ENCODE measurements at places on chromosomes 12 and 14.

- no peaks in the 10 kb centered on the region for H3K27me3 ChIP-seq
- no peak overlapping the region for H3K27ac ChIP-seq
- DNase-seq = no peak
- H3K4me3 ChIP-seq = no peak overlapping the region
- no peaks in the 10 kb centered on the region for H3K36me3 ChIP-seq
These were observed 104.8 kb downstream of the PDE3A start for GRCh38 chr12:20473133-20473532.

- H3K4me1 ChIP-seq = no peaks in the 10 kb centered on the region
- no peak overlapping the region for H3K4me3 ChIP-seq
- no peak overlapping the region for H3K27ac ChIP-seq
- no peaks in the 10 kb centered on the region for H3K27me3 ChIP-seq
- H3K36me3 ChIP-seq = no peaks in the 10 kb centered on the region
These were observed 82.3 kb downstream of the SLC38A4 start for GRCh38 chr12:46743456-46743855.

GRCh38 chr12:125424909-125425308 is 359.7 kb downstream of the AACS start:
- no peaks in the 10 kb centered on the region for H3K4me1 ChIP-seq
- DNase-seq = no peak
- H3K4me3 ChIP-seq = no peak overlapping the region
- no peaks in the 10 kb centered on the region for H3K27me3 ChIP-seq
- no peaks in the 10 kb centered on the region for H3K36me3 ChIP-seq

GRCh38 chr14:98912655-98913054 is 359.3 kb downstream of the BCL11B start:
- no peaks in the 10 kb centered on the region for H3K4me1 ChIP-seq
- no peak for DNase-seq
- no peak overlapping the region for H3K4me3 ChIP-seq
- H3K27ac ChIP-seq = no peak overlapping the region
- H3K36me3 ChIP-seq = no peaks in the 10 kb centered on the region

DNA sequence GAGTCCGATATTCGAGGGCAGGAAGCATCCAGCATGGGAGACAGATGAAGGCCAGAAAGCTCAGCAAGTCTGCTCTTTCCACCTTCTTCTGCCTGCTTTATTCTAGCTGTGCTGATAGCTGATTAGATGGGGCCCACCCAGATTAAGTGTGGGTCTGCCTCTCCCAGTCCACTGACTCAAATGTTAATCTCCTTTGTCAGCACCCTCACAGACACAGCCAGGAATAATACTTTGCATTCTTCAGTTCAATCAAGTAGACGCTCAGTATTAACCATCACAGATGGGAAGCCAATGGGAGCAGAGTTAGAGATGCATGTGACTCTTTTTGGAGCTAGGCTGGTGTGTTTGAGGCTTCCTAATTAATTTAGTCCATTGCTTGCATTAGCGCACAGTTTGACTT is 17.0 kb downstream of the C12orf75 start:
- H3K27me3 ChIP-seq = no peaks in the 10 kb centered on the region
- no peaks in the 10 kb centered on the region for H3K4me1 ChIP-seq
- H3K36me3 ChIP-seq = no peaks in the 10 kb centered on the region
- H3K4me3 ChIP-seq = no peak overlapping the region
- no peak for DNase-seq

DNA sequence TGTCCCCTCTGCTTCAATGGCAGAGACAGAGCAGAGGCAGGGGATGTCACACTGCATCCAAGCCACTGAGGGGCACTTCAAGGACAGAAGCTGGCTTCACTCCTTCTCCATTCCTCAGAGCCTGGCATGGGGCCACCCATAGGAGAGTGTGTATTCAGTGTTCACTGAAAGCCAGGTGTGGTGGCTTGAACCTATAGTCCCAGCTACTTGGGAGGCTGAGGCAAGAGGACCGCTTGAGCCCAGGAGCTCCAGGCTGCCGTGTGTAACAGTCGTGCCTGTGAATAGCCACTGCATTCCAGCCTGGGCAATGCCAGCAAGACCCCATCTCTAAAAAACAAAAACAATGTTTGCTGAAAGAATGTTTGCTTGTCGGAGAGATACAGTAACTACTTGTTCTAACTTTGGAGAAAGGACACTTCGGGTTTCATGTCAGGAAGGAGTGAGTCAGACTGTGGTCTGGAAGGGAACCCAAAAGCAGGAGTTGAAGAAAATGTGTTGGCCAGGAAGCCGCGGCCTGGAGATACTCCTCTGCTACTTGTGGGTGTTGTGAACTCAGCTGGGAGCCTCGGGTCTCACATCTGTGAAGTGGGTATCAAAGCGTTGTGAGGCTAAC is 43.4 kb downstream of the ELK3 start:
- peaks cover 64% of the 10 kb centered on the region for H3K4me1 ChIP-seq
- H3K36me3 ChIP-seq = no peaks in the 10 kb centered on the region
- no peaks in the 10 kb centered on the region for H3K27me3 ChIP-seq
- peak; percentile 66 for DNase-seq

DNA sequence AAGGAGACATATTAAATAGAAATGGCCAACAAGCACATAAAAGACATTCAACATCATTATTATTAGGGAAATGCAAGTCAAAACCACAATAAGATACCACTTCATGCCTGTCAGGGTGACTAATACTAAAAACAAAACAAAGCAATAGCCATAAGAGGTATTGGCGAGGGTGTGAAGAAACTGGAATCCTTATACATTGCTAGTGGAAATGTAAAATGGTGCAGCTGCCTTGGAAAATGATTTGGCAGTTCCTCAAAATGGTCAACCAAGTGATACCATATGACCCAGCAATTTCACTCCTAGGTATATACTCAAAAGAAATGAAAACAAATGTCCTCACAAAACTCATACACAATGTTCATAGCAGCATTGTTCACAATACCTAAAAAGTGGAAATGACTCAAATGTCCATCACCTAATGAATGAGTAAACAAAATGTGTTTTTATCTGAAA is 27.0 kb downstream of the GPR135 start:
- DNase-seq = no peak
- no peaks in the 10 kb centered on the region for H3K4me1 ChIP-seq
- H3K27me3 ChIP-seq = no peaks in the 10 kb centered on the region

- no peaks in the 10 kb centered on the region for H3K27me3 ChIP-seq
- H3K27ac ChIP-seq = no peak overlapping the region
- no peak for DNase-seq
- no peaks in the 10 kb centered on the region for H3K36me3 ChIP-seq
These were observed 718.3 kb downstream of the RERGL start for GRCh38 chr12:17371491-17372215.

GRCh38 chr14:39228509-39229221 is 5.0 kb upstream of the MIA2 start:
- H3K4me1 ChIP-seq = no peaks in the 10 kb centered on the region
- H3K27ac ChIP-seq = no peak overlapping the region
- H3K4me3 ChIP-seq = no peak overlapping the region

All from upper lobe of left lung (tissue), 6 donors.